ENCODE measurements at places on chromosomes 7 and 10. TPM values are rescaled to one million over a fixed set of nuclear protein-coding genes. Genes with fewer than 3 reads are reported as not detected.

GRCh38 chr7:135877805-135878204 is 99.4 kb downstream of the MTPN start:
- H3K36me3 ChIP-seq: no peaks in the 10 kb centered on the region
- no peak for DNase-seq
- no peak overlapping the region for H3K27ac ChIP-seq
- H3K4me1 ChIP-seq: peaks cover 5% of the 10 kb centered on the region
- no peak overlapping the region for H3K4me3 ChIP-seq
- H3K27me3 ChIP-seq: no peaks in the 10 kb centered on the region

DNA sequence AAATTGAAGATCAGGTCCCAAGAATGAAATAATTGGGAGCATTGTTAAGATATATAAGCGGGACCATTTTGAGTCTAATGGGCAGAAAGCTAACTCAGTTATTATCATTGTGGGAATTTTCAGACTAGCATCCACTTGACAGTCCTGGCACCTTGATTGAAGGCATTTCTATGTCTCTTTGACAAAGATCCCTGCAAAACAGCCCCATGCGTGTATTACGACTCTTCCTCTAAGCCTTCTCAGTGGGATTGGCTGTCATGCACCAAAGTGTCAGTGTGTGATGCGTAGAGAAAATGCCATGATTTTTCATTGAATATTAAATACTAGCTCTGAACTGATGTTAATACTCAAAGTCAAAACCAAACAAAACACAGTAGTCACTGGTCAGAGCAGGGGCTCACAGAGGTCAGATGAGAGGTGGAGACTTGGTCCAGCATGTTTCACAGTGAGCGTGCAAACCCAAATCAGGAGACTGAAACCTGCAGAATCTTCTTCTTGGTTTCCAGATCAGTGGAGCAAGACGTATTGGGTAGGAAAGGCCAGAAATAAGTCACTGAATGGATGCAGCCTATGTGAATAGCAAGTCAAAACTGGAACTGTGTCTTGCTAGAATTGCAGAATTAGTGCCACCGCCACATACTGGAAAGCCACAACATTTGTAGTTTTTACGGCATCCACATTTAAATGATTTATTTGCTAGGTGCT is 303.6 kb upstream of the AKR1E2 start:
- no peaks in the 10 kb centered on the region for H3K36me3 ChIP-seq
- H3K4me3 ChIP-seq: no peak overlapping the region
- no peak for DNase-seq
- H3K4me1 ChIP-seq: peaks cover 3% of the 10 kb centered on the region
- no peaks in the 10 kb centered on the region for H3K27me3 ChIP-seq

DNA sequence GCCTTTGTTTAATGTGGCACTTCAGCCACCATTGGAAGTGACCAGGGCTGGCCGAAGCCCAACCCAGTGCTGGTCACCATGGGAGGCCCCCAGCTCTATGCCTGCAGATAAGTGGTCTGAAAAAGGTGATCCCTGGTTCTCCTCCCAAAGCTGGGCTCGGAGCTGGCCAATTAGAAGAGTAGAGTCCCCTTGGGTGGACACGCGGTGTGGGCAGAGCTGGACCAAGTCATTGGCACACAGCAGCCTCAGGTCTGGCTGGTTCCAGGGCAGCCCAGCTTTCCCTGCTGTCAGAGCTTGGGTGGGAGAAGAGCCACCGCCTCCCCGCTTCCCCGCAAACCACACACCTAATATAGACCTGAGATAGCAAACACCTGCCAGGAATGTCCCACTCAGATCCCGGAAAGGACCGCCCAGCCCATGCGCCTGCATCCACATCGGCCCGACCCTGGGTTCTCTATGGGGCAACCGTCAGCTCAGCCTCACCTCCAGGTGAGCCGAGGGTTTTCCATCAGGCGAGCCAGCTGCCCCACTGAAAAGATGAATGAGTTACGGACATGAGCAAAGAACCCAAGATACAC is 84.3 kb downstream of the TCERG1L start:
- no peak overlapping the region for H3K27ac ChIP-seq
- H3K4me3 ChIP-seq: no peak overlapping the region
- H3K27me3 ChIP-seq: no peaks in the 10 kb centered on the region
- no peak for DNase-seq
- H3K36me3 ChIP-seq: no peaks in the 10 kb centered on the region
- no peaks in the 10 kb centered on the region for H3K4me1 ChIP-seq

The EPHA1 gene
- total RNA-seq: 29.9 TPM

The CD36 gene
- 0.32 TPM for total RNA-seq

GRCh38 chr7:25843467-25843866 is 308.5 kb upstream of the NFE2L3 start:
- no peaks in the 10 kb centered on the region for H3K36me3 ChIP-seq
- DNase-seq: no peak
- no peaks in the 10 kb centered on the region for H3K4me1 ChIP-seq
- no peak overlapping the region for H3K27ac ChIP-seq
- H3K27me3 ChIP-seq: no peaks in the 10 kb centered on the region

The NYAP1 gene
- 6.7 TPM for total RNA-seq

DNA sequence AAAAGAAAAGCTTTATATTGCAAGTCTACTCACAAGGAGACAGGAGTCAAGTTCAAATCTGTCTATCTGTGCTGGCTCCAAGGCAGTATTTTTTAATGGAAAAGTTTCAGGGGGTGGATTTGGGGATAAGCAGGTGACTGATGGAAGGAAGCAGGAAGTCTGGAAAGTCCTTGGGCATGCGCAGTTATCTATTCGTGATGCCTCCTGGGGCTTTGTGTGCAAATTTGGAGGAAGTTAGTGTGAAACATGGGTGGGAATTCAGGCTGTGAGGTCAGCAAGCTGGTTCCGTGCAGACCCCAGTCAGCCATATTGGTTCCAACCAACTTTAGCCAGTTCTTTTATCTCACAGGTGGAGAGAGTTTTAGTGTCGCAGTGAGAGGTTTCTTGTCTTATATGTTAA is 140.0 kb downstream of the FRMD4A start:
- no peak overlapping the region for H3K27ac ChIP-seq
- H3K27me3 ChIP-seq: peaks cover 60% of the 10 kb centered on the region
- DNase-seq: no peak
- no peak overlapping the region for H3K4me3 ChIP-seq

DNA sequence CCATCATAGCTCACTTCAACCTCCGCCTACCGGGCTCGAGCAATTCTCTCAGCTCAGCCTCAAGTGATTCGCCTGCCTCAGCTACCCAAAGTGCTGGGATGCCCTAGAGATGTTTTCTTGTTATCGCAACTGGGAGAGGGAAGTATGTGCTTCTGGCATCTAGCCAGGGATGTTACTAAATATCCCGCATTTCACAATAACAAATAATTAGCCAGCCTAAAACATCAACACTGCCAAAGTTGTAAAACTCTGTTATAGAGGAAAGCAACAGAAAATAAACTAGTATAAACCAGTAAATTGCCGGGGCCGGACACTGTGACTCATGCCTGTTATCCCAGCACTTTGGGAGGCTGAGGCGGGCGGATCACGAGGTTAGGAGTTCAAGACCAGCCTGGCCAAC is 7.2 kb downstream of the INA start:
- H3K27ac ChIP-seq: no peak overlapping the region
- DNase-seq: no peak
- no peaks in the 10 kb centered on the region for H3K4me1 ChIP-seq
- no peaks in the 10 kb centered on the region for H3K36me3 ChIP-seq

The EGR2 gene
- 2.3 TPM for total RNA-seq

DNA sequence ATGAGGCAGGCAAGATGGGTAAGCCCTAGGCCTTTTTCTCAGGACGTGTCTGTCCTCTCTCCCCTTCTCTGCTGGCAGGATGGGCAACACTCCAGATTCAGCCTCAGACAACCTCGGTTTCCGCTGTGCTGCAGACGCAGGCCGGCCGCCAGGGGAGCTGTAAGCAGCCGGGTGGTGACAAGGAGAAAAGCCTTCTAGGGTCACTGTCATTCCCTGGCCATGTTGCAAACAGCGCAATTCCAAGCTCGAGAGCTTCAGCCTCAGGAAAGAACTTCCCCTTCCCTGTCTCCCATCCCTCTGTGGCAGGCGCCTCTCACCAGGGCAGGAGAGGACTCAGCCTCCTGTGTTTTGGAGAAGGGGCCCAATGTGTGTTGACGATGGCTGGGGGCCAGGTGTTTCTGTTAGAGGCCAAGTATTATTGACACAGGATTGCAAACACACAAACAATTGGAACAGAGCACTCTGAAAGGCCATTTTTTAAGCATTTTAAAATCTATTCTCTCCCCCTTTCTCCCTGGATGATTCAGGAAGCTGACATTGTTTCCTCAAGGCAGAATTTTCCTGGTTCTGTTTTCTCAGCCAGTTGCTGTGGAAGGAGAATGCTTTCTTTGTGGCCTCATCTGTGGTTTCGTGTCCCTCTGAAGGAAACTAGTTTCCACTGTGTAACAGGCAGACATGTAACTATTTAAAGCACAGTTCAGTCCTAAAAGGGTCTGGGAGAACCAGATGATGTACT is 13.1 kb downstream of the PHKG1 start:
- no peak overlapping the region for H3K4me3 ChIP-seq
- no peaks in the 10 kb centered on the region for H3K4me1 ChIP-seq
- H3K27ac ChIP-seq: no peak overlapping the region
- no peak for DNase-seq

DNA sequence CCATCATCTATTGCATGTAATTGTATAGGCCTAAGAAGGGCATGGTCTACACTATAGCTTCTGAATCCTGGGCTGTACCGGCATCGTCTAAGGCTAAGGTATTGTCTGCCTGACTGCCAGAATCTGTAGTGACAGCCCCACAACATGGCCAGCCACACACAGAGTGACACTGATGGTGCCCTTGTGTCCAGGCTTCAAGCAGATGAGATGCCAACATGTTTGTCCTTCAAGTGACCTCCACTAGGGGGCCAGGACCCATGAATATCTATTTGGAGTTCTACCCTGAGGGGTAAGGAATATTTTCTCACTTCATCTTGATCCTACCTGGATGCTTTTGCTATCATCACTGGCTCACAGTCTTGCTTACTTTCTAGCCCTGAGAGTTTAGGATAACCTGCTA is 1.5 kb downstream of the CYP3A7 start:
- no peak for DNase-seq
- H3K4me3 ChIP-seq: no peak overlapping the region
- no peaks in the 10 kb centered on the region for H3K27me3 ChIP-seq
- H3K4me1 ChIP-seq: no peaks in the 10 kb centered on the region

DNA sequence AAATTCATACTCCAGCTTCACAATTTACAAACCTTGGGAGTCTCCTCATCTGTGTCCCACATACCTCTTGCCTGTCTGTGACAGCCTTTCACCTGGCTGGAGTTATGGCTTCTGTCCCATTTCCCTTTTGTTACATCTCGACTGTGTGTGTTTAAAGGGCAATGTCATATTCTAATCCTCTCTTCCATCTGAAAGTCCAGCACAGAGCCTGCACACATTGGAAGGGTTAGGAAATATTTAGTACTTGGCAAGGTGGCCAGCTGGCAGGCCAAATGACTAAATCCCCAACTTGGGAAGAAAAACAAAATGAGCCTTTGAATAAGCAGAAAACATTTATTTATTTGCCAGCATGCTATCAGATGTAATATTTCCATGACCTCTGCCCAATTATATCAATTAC is 120.1 kb upstream of the STK17A start:
- no peaks in the 10 kb centered on the region for H3K27me3 ChIP-seq
- DNase-seq: no peak
- H3K36me3 ChIP-seq: no peaks in the 10 kb centered on the region
- H3K4me1 ChIP-seq: no peaks in the 10 kb centered on the region

The PILRA gene
- 1.8 TPM for total RNA-seq

DNA sequence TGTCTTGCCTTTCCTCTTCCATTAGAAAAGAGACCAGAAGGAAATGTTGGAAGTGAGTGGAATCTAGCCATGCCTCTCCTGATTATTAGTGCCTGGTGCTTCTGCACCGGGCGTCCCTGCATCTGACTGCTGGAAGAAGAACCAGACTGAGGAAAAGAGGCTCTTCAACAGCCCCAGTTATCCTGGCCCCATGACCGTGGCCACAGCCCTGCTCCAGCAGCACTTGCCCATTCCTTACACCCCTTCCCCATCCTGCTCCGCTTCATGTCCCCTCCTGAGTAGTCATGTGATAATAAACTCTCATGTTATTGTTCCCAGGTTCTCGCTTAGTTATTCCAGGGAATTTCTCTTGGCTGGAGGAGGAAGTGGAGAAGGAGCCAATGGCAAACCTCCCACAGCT is 4.2 kb downstream of the TMEM176A start:
- H3K4me3 ChIP-seq: no peak overlapping the region
- no peaks in the 10 kb centered on the region for H3K27me3 ChIP-seq
- no peak for DNase-seq
- no peaks in the 10 kb centered on the region for H3K36me3 ChIP-seq

The TRPV6 gene
- 1.7 TPM for total RNA-seq

DNA sequence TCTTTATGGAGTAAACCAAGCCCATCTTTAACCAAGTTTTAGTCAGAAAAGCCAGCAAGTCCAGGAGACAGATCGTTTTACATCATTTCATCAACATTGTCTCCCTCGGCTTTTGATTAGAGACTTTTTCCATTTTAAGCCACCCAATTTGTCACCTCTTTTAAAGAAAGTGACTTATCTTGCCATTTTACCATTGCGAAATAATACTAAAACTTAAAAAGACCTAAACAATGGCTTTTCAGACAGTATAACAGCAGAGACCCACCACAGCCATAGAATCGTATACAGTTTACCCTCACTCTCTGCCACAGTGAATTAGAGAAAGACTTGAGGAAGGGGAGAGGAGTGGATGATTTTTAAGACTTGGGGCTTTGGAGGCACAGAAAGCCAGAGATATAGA is 359.7 kb upstream of the C7orf33 start:
- no peak overlapping the region for H3K4me3 ChIP-seq
- no peaks in the 10 kb centered on the region for H3K36me3 ChIP-seq

DNA sequence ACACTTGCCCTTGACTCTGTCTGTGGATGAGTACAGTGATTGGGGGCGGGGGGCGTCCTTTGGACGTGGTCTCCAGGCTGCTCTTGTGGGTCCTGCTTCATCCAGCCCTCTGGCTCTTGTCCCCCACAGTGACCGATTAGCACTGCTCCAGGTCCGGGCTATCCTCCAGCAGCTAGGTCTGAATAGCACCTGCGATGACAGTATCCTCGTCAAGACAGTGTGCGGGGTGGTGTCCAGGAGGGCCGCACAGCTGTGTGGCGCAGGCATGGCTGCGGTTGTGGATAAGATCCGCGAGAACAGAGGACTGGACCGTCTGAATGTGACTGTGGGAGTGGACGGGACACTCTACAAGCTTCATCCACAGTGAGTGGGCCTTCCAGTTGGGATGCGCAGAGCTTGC is 18.3 kb downstream of the TACR2 start:
- no peak overlapping the region for H3K4me3 ChIP-seq
- no peak overlapping the region for H3K27ac ChIP-seq

- H3K4me3 ChIP-seq: no peak overlapping the region
- H3K4me1 ChIP-seq: peaks cover 4% of the 10 kb centered on the region
- no peaks in the 10 kb centered on the region for H3K27me3 ChIP-seq
- H3K36me3 ChIP-seq: no peaks in the 10 kb centered on the region
These were observed 53.0 kb downstream of the GRID1 start for GRCh38 chr10:86313621-86314041.

The PIK3CG gene
- total RNA-seq: 0.05 TPM
